Stimulated activated CD8-positive, alpha-beta memory T cell treated with anti-CD3 and anti-CD28 coated beads, Interleukin-15, amount 100 ng/mL, for 48 hours (primary cell): ENCODE measurements at places on chromosomes 16 and 17.

- DNase-seq: no peak
Observed at GRCh38 chr17:71383091-71383490, 737.7 kb upstream of the SOX9 start.

- no peak for DNase-seq
Observed at GRCh38 chr16:66944054-66944441, 8.7 kb downstream of the CES2 start.

- DNase-seq: no peak
Observed at GRCh38 chr17:39400547-39401411, 647 bp downstream of the FBXL20 start.

DNA sequence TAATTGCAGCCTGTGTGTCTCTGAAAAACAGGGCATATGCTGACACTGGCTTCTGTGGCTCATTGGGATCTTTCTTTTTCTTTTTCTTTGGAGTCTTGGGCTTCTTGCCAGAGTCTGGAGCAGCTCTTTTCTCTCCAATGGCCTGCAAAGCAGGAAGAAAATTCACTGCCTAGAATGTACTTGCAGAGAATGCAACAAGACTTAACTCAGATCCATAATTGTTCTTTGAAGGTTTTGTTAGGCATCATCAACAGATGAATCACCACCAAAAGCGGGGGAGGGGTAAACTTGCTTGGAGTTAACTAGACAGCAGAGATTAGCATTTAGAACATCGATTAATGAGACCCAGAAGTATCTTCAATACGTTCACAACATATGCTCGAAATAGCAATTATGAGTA, 100.9 kb downstream of the TOX3 start:
- no peak for DNase-seq

- DNase-seq: no peak
Observed at GRCh38 chr17:836151-836550, 54.0 kb downstream of the MRM3 start.

GRCh38 chr16:87062569-87063442, 254.4 kb downstream of the C16orf95 start:
- DNase-seq: peak; percentile 18

DNA sequence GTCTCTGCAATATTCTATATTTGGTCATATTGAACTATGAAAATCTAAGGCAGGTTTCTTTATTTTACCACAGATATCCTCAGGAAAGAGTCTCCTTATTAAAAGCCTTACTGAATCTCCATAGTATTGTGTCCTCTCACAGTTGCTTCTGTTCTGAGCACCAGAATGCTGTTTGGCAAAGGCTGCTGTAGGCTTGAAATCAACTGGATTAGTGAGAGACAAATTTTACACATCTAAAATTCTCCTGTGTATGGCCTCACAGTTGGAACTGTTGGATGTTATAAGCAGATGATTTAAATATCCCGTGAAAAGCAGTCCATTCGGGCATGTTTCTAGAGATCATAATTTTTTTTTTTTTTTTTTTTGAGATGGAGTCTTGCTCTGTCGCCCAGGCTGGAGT, 9.5 kb downstream of the CLTC start:
- DNase-seq: no peak

GRCh38 chr16:56738221-56738620, 8.3 kb downstream of the NUP93 start:
- no peak for DNase-seq

DNA sequence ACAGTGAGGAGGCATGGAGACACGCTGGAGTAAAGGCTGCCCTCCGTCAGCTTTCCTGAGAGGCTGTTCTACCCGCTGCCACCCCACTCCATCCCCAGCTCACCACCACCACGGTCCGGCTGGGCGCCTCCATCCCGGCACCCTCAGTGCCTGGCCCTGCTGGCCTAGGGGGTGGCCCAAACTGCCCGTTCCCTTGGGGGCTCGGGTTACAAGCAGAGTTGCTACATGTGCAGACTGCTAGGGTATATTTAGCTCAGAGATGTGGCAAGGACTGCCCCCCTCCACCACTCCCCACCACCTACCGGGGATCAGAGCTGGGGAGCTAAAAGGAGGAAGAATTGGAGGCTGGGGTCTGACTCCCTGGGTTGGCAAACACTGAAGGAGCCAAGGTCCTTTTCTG, 4.1 kb downstream of the CACNB1 start:
- no peak for DNase-seq

- no peak for DNase-seq
Observed at GRCh38 chr17:81992306-81993102, 15.1 kb downstream of the ASPSCR1 start.

GRCh38 chr16:46968063-46968435, 5.4 kb downstream of the DNAJA2 start:
- DNase-seq: no peak

DNA sequence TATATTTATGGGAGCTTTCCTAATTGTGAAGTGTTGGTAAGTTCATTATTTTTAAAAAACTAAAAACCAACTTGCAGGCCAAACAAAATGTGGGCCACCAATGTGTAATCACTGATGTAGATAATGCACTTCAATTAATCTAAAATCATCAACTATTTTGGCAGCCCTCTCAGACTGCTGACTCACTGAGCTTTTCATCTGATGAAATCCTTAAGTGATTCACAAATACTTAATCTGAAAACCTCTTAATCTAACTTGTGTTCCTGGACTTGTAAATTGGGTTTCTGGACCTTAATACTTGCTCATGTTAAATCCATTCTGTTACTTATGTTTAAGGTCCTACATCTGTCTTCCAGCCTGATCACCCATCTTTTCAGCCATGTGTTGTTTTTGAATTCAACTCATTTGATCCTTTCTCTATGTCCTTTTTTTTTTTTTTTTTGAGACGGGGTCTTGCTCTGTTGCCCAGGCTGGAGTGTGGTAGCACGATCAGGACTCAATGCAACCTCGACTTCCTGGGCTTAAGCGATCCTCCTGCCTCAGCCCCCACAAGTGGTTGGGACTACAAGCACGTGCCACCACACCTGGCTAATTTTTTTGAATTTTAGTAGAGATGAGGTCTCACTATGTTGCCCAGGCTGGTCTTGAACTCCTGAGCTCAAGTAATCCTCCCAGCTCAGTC, 39.0 kb downstream of the PRKCB start:
- no peak for DNase-seq

DNA sequence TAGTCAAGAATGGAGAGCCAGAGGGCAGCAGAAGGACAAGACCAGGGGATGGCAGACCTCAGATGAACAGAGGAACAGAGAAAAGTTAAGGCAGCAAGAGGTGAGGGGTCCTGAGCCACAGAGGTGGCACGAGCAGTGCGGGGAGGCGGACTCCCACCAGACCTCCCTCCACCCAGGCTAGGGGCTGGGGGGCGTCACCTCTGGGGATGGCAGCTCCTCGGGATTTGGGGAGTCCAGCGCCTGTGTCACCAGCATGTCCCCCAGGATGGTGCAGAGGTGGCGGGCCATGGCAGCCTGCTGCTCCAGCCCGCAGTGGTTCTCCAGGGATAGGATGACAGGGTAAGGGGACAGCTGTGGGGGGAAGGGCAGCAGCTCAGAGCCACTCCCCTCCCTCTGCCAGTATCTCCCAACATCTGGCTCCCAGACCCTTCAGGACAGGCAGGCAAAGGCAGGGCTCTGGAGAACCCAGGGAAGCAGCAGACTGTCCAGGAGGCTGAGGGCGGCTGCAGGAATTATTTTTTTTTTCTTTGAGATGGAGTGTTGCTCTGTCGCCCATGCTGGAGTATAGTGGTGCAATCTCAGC, 15.8 kb downstream of the PLCD3 start:
- no peak for DNase-seq

DNA sequence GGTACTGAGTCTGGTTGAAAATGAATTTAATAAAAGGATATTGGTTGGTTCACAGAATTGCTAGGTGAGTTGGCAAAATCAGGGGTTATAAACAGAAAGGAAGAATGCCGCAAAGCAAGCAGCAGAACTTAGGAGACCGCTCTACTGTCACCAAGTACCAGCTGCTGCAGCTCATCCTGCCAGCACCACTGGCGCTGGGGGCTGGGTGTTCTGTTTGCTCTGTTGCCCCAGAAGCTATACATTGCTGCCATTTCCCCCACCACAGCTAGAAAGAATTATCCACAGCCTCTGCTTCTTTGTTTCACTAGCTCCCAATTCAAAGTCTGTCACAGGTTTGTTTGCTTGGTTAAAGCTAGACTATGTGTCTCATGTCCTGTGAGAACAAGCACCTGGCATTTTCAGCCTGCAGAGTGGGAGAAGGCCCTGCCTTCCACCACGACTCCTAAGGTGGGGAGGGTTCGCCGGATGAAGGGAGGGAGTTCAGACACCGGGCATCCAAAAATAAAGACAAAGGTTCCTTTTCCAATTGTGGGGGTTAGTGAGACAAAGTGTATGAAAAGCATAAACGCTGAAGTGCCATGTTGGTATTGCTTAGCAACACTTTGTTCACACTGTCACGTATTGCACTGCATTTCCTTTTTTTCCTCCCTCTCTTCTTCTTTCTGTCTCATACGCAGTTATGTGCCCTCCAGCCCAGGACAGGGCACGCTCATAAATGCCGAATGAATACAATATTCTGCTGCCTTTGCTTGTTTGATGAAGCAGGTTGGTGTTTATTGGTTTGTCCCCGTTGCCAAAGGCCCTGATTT, 9.6 kb upstream of the CPD start:
- DNase-seq: no peak

- no peak for DNase-seq
Observed at GRCh38 chr16:142405-142967, 4.0 kb upstream of the NPRL3 start.

DNA sequence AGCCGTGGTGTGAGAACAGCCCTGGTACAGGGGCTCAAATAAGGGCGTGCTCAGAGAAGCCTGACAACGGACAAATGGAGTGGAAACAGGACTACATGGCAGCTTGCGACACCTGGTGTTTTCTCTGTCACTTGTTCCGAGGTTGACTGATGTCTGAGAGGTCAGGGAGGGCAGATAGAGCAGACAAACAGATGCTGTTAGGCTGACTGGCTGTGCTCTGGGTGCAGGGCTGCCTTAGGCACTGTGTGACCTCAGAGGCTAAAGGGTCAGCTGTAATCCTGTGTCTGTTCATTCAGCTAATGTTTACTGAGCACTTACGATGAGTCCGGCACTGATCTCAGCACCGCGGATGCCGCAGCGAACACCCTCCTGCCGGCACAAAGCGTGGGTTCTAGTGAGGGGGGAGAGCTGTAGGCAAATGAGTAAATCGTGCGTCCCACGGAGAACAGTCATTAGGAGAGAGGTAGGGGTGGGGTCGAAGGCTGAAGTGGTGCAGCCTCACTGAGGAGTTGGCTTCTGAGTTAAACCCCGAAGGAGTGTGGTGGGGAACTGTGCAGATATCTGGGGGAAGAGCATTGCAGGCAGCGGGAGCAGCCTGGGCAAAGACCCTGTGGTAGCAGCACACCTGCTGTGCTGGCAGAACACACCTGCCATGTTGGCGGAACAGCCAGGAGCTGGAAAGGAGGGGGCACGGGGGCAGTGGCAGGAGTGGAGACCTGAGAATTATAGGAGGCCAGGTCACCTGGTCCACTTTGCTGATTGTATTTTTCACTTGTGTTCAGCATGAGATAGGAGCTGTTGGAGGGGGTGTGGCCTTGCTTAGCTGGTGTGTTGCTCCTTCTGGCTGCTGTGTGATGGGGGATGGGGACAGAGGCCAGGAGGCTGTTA, 35.0 kb downstream of the GPT2 start:
- DNase-seq: no peak
